ENCODE measurements at places on chromosomes 2 and 18.

GRCh38 chr2:141501752-141502151 is 629.1 kb downstream of the LRP1B start:
- DNase-seq, result no peak

GRCh38 chr2:23651187-23652080 is 266.5 kb downstream of the KLHL29 start:
- DNase-seq, result no peak

DNA sequence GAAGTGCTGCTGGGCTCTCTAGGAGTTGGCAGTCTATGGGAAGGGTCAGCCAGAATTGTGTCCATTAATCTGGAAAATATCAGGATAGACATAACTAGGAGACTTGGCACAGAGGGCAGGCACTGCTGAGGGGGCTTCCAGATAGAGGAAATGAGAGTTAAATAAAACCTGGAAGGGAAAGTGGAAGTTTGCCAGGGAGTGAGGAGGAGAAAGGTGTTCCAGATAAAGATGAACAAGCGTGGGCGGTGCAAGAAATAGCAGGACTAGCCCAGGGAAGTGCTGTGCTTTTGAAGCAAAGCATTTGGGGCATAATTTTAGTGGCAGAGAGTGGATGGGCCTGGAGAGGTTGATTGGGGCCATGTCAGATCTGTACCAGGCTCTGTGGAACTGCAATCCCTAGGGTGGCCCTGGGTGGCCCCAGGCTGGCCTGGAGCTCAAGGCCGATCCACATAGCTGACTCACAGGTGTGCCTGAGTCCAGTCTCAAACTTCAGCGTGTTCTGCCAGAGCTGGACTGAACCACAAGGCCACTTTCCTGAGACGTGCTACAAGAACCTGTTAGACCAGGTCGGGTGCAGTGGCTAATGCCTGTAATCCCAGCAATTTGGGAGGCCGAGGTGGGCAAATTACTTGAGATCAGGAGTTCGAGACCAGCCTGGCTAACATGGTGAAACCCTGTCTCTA is 26.9 kb downstream of the GALM start:
- DNase-seq, result no peak

GRCh38 chr2:209734805-209735204 is 36.8 kb upstream of the UNC80 start:
- no peak for DNase-seq

GRCh38 chr2:2012505-2012904 is 268.2 kb upstream of the PXDN start:
- no peak for DNase-seq

DNA sequence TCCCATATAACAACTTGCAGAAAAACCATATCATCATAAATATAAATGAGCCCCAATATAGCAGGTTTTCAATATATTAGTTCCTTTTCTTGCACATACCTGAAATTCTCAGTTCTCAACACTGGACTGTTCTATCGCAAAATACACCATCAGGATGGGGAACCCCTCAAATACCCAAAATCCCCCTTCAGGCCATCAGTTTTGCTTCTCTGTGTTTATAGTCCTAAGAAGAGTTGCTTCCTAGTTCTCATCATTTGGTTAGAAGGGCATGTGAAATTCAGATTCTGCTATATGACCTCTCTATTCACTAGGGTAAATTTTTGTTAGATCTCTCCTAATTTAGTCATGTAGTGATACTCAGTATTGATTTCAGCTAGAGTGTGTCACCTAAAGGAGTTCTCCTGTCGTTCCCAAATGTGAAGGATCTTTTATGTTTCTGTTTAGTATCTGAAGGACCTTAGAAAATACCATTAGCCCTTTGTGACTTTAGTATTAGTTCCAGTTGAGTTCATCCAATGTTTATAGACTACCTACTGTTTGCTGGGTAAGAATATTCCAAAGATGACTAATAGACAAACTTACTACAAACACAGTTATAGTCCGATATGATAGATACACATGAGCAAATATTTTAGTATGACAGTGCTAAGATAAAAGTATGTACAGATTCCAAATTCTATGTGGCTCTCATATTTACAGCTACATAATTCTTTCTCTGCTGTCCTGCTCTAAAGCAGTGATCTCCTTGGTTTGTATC is 115.8 kb downstream of the TTC27 start:
- no peak for DNase-seq

DNA sequence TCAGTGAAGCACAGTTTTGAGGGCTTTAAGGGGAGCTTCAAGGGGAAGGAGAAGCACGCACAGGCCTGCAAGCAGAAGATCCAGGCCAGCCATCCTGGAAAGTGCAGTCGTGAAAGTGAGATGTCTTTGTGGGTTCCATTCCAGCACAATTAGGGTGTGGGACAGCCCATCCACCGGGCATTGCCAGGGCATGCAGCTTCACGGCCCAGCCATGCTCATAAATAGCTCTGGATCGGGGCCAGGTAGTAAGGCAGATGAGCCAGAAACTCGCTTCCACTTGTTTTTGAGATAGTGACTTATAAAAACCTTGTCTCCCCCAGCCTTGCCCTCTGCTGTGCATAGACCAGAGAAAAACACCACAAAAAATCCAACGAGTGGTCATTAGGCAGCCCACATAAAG is 21.0 kb downstream of the KDSR start:
- DNase-seq, result no peak

DNA sequence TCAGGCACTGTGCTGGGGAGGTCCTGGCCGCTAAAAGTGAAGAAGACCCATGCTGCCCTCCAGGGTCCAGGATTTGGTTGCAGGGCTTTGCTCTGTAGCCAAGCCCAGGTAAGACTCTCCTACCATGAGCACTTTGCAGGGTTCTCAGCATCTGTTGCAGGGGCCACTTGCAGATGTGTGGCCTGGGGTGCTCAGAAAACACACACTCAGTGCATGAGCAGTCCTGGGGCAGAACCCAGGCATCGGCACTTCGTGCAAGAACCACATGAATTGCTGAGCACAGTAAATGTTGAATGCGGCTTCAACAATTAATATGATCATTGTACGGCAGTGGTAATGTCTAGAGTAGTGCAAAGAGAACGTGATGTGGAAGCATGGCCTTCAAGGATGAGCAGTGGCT is 98.5 kb upstream of the SMIM21 start:
- no peak for DNase-seq

- no peak for DNase-seq
Observed at GRCh38 chr2:69683170-69683971, 39.8 kb upstream of the AAK1 start.

- DNase-seq, result no peak
Observed at GRCh38 chr2:72562451-72563153, 263.2 kb downstream of the EXOC6B start.

GRCh38 chr2:197197895-197198311 is 112.7 kb downstream of the ANKRD44 start:
- no peak for DNase-seq

GRCh38 chr2:159225025-159226016 is 61.2 kb downstream of the WDSUB1 start:
- DNase-seq, result no peak

GRCh38 chr2:29063646-29064345 is 10.5 kb downstream of the PCARE start:
- no peak for DNase-seq

GRCh38 chr2:212193056-212193455 is 345.5 kb downstream of the ERBB4 start:
- no peak for DNase-seq

GRCh38 chr18:42242758-42243157 is 287.7 kb downstream of the PIK3C3 start:
- DNase-seq, result no peak

DNA sequence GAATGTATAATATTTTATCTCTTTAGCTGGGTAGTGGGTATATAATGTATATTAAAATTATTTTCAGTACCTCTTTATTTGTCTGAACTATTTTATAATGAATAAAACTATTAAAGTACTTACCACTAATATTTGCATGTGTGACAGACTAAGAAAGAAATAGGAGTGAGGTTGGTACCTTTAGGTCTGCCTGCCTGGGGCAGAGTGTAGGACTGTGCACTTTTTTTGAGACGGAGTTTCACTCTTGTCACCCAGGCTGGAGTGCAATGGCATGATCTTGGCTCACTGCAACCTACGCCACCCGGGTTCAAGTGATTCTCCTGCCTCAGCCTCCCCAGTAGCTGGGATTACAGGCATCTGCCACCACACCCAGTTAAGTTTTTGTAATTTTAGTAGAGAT is 18.8 kb downstream of the NCOA1 start:
- no peak for DNase-seq

GRCh38 chr2:201406077-201406662 is 45.1 kb downstream of the TRAK2 start:
- DNase-seq, result no peak

- DNase-seq, result no peak
Observed at GRCh38 chr2:160666154-160667060, 172.8 kb upstream of the RBMS1 start.

DNA sequence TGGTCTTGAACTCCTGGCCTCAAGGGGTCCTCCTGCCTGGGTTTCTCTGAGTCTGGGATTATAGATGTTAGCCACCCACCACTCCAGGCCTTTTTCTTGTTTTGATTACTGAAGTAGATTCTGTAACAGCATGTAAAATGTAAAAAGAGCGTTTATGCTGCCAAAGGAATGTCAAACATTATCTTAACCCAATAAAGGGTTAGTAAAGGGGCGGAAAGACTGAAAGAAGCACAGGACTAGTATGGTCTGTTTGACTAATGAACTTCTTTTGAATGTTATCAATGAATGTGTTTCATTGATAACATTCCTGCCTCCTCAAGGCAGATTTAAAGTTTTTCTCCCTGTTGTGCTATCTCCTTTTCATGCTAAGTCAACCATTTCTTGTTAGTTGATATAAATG is 29.4 kb downstream of the GPD2 start:
- DNase-seq, result no peak

GRCh38 chr2:207226671-207227061 is 60.9 kb upstream of the KLF7 start:
- no peak for DNase-seq

DNA sequence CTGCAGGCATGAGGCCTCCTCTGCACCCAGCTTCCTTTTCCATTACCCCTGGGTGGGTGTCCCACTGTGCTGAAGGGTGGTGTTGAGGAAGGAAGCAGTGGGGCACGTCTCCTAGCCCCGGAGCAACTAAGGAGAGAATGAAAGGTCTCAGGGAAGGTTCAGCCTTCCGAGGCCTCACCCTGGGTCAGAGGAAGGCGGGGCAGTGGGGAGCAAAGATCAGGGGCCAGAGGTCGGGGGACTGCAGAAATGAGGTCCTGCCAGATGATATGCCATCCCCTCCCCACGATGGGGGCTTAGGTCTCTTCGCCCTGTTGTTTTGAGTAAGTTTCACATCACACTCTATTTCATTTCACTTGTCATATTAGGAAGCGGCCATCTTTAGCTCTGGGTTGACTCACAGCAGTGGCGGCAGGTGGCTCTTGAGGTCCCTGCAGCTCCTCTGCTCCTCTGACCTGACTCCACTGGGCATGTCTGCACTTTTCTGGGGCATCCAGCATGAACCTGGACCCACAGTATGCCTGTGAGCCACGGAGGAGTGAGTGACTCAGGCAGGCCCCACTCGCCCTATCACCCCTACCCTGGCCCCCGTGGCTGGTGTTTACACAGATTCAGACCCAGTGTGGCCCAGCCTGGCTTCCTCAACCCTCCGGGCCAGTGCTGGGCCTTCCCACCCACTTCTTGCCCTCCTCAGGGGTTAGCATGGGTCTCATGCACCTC is 153.7 kb upstream of the SMAD2 start:
- DNase-seq, result no peak

DNA sequence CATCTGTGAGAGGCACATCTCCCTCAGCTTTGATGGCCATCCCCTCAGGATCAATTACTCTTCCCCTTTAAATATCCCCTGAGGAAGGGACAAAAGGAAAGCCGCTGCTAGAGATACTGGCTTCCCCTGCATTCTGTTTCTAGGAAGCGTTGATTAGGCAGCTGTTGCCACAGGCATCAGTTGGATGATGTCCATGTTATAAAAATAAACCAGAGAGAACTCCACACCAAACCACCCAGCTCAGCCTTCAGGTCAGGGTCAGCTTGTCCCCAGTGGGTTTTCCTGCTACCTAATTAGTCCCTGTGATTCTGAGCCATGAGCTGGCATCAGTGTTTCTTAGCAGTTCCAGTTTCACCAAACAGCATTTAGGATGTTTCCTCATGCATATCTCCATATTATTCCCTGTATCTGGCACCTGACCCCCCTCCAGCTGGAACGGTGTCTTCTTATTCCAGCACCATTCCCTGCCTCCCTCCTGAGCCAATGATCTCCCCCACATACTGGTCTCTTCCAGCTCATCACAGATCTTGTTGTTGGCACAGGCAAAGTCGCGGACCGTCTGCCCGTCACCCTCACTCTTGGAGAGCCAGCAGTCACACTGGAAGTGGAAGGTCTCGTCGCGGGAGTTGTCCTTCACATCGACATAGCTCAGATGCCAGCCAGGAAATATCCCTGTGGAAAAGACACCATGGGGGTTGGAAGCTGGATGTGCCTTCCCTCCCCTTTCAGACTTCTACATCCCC is 168.4 kb downstream of the LOXHD1 start:
- no peak for DNase-seq

DNA sequence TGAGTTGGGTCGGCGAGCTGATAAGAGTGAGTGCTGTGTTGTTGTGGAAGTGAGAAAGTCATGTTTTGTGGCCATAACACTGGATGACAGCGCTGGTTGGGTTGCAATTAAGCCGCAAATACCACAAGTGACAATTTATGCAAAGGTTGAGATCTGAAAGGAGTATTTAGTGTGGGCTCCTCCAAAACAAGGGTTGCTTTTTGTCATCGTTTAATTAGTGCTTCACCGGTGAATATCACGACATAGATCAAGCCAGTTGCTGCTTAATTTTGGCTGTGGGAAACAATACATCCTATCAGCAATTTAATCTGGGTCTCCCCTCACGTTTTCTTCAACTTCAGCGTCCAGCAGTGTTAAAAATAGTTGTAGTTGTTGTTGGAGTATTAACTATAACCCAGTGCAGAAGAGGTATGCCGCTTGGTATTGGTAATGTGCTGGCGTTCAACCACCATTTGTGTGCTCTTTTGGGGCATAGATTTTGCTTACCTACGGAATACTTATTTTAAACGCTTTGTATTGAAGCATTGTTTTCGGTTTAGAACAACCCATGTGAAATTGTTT is 662 bp downstream of the ACVR2A start:
- peak; percentile 40 for DNase-seq

GRCh38 chr18:13831864-13832508 is 8.0 kb downstream of the MC5R start:
- no peak for DNase-seq

DNA sequence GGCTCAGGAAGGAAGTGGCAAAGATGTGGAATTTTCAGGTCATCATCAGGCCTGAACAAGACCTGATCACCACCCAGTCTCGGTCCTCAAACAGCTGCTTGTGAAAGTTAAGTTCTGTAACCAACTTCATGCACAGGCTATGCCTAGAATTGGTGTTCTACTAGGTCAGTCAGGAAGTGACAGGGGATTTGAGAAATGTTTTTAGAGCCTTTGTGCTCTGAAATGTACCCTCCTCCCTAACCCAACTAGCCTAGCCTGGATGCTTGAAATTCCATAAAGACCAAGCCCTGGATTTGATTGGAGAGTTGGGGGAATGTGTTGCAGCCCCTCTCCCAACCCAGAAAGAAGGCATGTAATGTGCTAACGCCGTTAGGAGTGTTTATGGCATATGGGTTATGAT is 63.3 kb downstream of the TGOLN2 start:
- no peak for DNase-seq

All from stimulated activated naive CD8-positive, alpha-beta T cell treated with anti-CD3 and anti-CD28 coated beads, Interleukin-15, Interleukin-2, amounts not matched to agents 100 U/mL and 50 U/mL, for 24 hours (primary cell).